Natural killer cell treated with Interleukin-12 subunit alpha and Interleukin-12 subunit beta and Interleukin-15 and Interleukin-18, amount 100 ng/mL, for 72 hours (primary cell): ENCODE measurements at places on chromosomes 2 and 18. TPM values are rescaled to one million over a fixed set of nuclear protein-coding genes. Genes with fewer than 3 reads are reported as not detected.

DNA sequence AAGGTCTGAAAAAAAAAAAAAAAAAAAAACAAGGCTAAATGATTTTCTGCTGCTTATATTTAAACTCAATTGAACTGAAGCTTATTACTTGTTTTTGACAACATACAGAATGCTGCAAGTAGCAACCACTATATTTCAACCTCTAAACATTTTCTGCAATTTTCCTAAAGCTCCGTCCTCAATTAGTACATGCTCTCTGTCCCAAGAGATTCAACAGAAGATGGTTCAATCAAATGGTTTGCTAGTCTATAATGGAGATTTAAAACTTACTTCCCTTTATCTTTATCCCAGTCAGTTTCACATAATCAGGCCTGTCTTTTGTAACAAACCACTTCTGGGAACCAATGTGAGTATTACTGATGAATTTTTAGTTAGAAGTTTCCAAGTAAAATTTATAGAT lies 485.1 kb upstream of the CDH7 start:
- H3K36me3 ChIP-seq = peaks cover 4% of the 10 kb centered on the region
- no peak for DNase-seq
- no peak overlapping the region for H3K4me3 ChIP-seq
- no peaks in the 10 kb centered on the region for H3K4me1 ChIP-seq
- H3K27ac ChIP-seq = no peak overlapping the region
- H3K27me3 ChIP-seq = no peaks in the 10 kb centered on the region

DNA sequence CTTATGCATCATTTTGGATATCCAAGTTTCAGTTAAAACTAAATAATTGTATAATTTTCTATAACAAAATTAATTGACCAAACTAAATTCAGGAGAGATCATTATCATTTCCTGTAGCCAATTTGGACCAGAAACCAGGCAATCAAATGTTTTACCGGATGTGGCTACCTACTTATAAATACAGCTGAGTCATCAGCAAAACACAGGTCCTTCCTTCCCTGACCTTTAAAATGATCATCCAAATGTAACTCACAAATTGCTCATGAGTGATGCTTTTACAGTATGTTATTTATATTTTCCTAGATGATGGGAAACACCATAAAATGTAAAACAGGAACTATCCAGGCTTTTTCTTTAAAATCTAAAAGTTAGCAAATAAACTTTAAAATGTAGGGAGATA lies 133.7 kb downstream of the CBLN2 start:
- no peak overlapping the region for H3K4me3 ChIP-seq
- no peak overlapping the region for H3K27ac ChIP-seq
- H3K27me3 ChIP-seq = no peaks in the 10 kb centered on the region
- H3K4me1 ChIP-seq = no peaks in the 10 kb centered on the region
- no peak for DNase-seq

DNA sequence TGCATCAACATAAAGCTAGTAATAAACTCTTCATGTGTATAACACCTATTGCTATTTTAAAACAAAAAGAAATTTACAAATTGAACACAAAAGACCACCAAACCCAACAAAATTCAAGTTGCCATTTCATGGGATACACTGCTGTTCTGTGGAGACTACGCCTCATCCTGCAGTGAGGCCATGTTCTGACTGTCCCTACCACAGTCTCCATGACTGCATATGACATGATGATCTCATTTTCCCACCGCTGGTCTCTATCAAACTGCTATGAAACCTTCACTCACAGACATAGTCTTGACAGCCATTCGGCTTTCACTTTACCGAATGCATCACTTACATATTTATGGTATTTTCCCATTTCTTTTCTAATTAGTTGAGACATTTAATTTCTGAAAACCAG lies 21.2 kb upstream of the VWA3B start:
- H3K4me3 ChIP-seq = no peak overlapping the region
- peaks cover 21% of the 10 kb centered on the region for H3K27me3 ChIP-seq
- no peaks in the 10 kb centered on the region for H3K36me3 ChIP-seq

GRCh38 chr2:154978244-154978643 lies 279.7 kb downstream of the KCNJ3 start:
- no peaks in the 10 kb centered on the region for H3K27me3 ChIP-seq
- H3K36me3 ChIP-seq = no peaks in the 10 kb centered on the region
- no peak for DNase-seq
- H3K4me3 ChIP-seq = no peak overlapping the region
- H3K4me1 ChIP-seq = no peaks in the 10 kb centered on the region

DNA sequence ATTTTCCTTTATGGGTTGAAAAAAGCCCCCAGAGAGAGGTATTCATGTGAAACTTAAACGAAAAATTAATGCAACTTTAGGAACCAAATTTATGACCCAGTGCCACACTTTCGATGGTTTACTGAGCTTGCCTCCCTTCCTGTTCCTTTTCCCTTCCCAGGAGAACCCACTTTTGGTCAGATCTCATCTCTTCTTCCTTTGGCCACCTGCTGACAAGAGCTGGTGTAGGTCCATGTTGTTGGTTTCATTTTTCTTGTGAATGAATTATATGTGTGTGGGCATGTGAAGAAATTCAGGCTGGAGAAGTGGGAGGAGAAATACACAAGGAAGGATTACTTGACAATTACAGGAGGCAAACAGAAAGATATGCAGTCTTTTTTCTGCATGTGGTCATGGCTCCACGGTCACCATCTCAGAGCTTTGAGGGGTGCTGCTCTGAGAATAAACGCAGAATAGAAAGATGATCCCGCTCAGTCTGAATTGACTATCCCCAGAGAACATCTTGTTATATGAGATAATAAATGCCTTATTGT lies 111.3 kb upstream of the TCF4 start:
- no peaks in the 10 kb centered on the region for H3K27me3 ChIP-seq
- no peak overlapping the region for H3K27ac ChIP-seq
- no peak for DNase-seq
- H3K36me3 ChIP-seq = no peaks in the 10 kb centered on the region

GRCh38 chr18:34723143-34723542 lies 13.0 kb downstream of the DTNA start:
- peaks cover 7% of the 10 kb centered on the region for H3K27me3 ChIP-seq
- no peak overlapping the region for H3K4me3 ChIP-seq
- H3K27ac ChIP-seq = no peak overlapping the region

DNA sequence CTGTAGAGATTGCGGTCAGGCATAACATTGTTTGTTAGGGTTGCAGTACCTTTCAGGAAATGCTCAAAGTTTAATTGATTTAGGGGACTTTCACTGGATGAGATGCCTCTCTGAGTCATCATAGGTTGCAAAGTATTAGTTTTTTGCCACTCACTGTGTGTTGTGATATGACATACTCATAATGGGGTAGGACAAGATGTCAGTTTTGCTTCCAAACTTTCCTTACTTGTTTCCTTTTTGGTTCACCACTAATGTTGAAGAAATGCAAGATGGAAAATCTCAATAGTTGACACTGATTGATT lies 35.0 kb upstream of the PTH2R start:
- no peaks in the 10 kb centered on the region for H3K4me1 ChIP-seq
- no peaks in the 10 kb centered on the region for H3K36me3 ChIP-seq
- no peak overlapping the region for H3K4me3 ChIP-seq
- H3K27me3 ChIP-seq = peaks cover 3% of the 10 kb centered on the region
- DNase-seq = no peak

DNA sequence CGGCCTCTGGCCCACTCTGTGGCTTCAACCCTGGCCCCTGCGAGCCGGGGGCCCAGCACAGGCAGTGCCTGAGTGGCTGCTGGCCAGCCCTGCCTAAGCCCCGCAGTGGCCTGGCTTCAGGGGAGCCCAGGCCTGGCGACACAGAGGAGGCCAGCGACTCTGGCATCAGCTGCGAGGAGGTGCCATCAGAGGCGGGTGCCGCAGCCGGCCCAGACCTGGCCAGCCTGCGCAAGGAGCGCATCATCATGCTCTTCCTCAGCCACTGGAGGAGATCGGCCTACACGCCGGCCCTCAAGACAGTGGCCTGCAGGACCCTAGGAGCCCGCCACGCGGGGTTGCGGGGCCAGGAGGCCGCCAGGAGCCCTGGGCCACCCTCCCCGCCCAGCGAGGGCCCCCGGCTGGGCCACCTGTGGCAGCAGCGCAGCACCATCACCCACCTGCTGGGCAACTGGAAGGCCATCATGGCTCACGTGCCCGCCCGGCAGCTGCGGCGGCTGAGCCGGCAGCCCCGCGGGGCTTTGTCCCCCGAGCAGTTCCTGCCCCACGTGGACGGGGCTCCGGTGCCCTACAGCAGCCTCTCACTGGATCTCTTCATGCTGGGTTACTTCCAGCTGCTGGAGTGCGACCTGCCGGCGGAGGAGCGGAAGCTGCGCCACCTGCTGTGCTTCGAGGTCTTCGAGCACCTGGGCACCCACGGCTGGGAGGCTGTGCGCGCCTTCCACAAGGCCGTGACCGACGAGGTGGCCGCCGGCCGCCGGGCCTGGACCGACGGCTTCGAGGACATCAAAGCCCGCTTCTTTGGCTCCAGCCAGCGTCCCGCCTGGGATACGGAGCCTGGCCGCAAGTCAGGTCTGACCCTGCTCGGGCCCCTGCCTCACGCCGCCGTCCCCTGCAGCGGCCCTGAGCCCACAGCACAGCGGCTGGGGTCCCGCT lies 7.5 kb upstream of the KLHL30 start:
- no peaks in the 10 kb centered on the region for H3K27me3 ChIP-seq
- H3K36me3 ChIP-seq = no peaks in the 10 kb centered on the region
- peak; percentile 59 for DNase-seq
- no peak overlapping the region for H3K4me3 ChIP-seq
- no peaks in the 10 kb centered on the region for H3K4me1 ChIP-seq
- no peak overlapping the region for H3K27ac ChIP-seq

- peaks cover 10% of the 10 kb centered on the region for H3K27me3 ChIP-seq
- DNase-seq = no peak
- H3K4me3 ChIP-seq = no peak overlapping the region
- H3K4me1 ChIP-seq = no peaks in the 10 kb centered on the region
Measured at GRCh38 chr2:71735676-71736075, 282.3 kb downstream of the DYSF start.

ZNF512 gene
- total RNA-seq = 10.1 TPM

DNA sequence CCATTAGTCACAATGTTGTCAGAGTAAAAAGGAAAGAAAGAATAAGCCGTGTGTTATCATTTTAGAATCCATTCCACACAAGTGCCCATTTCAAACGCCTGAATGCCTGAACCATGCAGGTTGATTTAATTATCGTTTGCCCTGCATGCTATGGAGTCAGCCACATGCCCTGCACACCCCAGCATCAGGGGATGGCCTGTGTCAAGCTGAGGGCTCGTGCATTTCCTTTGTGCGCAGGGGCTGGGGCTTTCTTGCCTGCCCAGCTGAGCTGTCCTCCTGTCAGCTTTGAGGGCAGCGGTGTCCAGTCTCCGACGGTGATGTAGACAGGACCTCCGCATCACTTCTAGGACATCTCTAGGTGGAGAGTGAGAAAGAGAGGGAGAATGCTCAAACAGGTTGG lies 200.4 kb downstream of the TSN start:
- H3K27me3 ChIP-seq = peaks cover 16% of the 10 kb centered on the region
- no peak for DNase-seq
- H3K4me1 ChIP-seq = no peaks in the 10 kb centered on the region
- no peak overlapping the region for H3K27ac ChIP-seq
- H3K4me3 ChIP-seq = no peak overlapping the region

GRCh38 chr2:96763511-96764252 lies 3.0 kb downstream of the CNNM4 start:
- DNase-seq = no peak
- H3K36me3 ChIP-seq = no peaks in the 10 kb centered on the region
- H3K4me1 ChIP-seq = peaks cover 52% of the 10 kb centered on the region
- peak overlapping the region; percentile 92 for H3K4me3 ChIP-seq
- no peaks in the 10 kb centered on the region for H3K27me3 ChIP-seq

GRCh38 chr2:65514555-65515195 lies 82.3 kb upstream of the SPRED2 start:
- H3K36me3 ChIP-seq = no peaks in the 10 kb centered on the region
- H3K4me3 ChIP-seq = no peak overlapping the region
- no peak overlapping the region for H3K27ac ChIP-seq
- no peaks in the 10 kb centered on the region for H3K4me1 ChIP-seq

- peaks cover 47% of the 10 kb centered on the region for H3K4me1 ChIP-seq
- H3K4me3 ChIP-seq = peak overlapping the region; percentile 66
- no peaks in the 10 kb centered on the region for H3K27me3 ChIP-seq
- peaks cover 27% of the 10 kb centered on the region for H3K36me3 ChIP-seq
- peak overlapping the region; percentile 85 for H3K27ac ChIP-seq
- no peak for DNase-seq
Measured at GRCh38 chr2:101272045-101272784, 19.5 kb downstream of the CNOT11 start.

DNA sequence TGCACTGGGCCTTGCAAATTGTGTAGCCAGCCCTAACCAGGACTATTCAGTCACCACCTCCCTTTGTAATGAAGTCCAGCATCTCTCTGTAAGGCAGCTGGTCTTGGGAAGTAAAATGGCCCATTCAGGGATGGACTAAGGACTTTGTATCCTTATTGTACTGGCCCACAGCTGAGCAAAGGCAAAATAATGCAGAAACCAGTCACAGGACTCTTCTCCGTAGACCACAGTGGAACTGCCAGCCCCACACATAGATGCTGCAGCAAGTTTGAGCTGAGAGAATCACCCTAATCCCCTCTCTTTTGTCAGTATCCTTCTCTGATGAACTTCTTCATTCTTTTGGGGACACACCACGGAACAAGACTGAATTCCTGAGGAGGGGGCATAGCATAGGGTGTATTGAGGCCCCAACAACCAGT lies 73.6 kb upstream of the RTN4 start:
- H3K4me3 ChIP-seq = no peak overlapping the region
- H3K36me3 ChIP-seq = no peaks in the 10 kb centered on the region
- no peaks in the 10 kb centered on the region for H3K4me1 ChIP-seq
- DNase-seq = no peak
- no peak overlapping the region for H3K27ac ChIP-seq

DNA sequence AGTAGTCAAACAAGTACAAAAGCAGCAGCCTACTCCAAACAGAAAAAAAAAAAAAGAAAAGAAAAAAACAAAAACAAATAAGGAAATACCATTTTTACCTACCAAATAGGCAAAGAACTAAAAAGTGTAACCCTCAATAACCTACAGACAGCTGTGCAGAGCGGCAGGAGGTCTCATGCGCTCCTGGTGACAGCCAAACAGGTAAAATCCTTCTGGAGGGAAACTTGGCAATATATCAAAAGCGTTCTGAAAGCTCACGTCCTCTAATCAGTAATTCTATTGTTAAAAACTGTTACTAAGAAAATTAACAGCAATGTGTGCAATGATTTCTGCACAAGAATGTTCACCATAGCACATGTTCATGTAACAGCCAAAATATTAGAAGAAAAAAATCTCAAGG lies 105.6 kb downstream of the AFF3 start:
- no peaks in the 10 kb centered on the region for H3K4me1 ChIP-seq
- H3K4me3 ChIP-seq = no peak overlapping the region
- no peaks in the 10 kb centered on the region for H3K27me3 ChIP-seq
- no peak for DNase-seq
- H3K36me3 ChIP-seq = no peaks in the 10 kb centered on the region
- no peak overlapping the region for H3K27ac ChIP-seq

DNA sequence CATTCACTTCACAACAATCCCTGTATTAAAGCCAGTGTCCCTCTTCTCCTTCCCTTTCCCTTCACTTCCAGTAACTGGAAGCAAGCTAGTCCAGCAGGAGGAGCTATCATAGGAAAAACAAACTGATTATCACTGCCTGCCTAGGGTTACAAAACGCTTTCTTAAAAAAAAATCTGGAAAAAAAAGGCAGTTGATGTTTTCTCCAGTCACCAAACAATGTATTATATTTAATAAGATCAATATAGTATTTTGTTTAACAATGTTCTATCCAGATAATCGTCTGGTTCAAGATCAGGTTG lies 78.8 kb upstream of the ITGB6 start:
- peak overlapping the region; percentile 73 for H3K27ac ChIP-seq
- H3K4me3 ChIP-seq = no peak overlapping the region
- peaks cover 46% of the 10 kb centered on the region for H3K36me3 ChIP-seq
- H3K27me3 ChIP-seq = no peaks in the 10 kb centered on the region
- peaks cover 12% of the 10 kb centered on the region for H3K4me1 ChIP-seq
- DNase-seq = no peak

- no peaks in the 10 kb centered on the region for H3K4me1 ChIP-seq
- no peaks in the 10 kb centered on the region for H3K27me3 ChIP-seq
- no peak overlapping the region for H3K4me3 ChIP-seq
- no peak for DNase-seq
- no peak overlapping the region for H3K27ac ChIP-seq
Measured at GRCh38 chr18:27540111-27540510, 355.0 kb upstream of the CHST9 start.
